Right renal cortex interstitium (tissue), 3 donors: ENCODE measurements at places on chromosomes 12 and 14. TPM values are rescaled to one million over a fixed set of nuclear protein-coding genes. Genes with fewer than 3 reads are reported as not detected.

KRT81 gene
- polyA plus RNA-seq: not detected

GRCh38 chr14:90804292-90805083 lies 11.7 kb downstream of the TTC7B start:
- DNase-seq: no peak

CYP46A1 gene
- 1.6 TPM for polyA plus RNA-seq

DNA sequence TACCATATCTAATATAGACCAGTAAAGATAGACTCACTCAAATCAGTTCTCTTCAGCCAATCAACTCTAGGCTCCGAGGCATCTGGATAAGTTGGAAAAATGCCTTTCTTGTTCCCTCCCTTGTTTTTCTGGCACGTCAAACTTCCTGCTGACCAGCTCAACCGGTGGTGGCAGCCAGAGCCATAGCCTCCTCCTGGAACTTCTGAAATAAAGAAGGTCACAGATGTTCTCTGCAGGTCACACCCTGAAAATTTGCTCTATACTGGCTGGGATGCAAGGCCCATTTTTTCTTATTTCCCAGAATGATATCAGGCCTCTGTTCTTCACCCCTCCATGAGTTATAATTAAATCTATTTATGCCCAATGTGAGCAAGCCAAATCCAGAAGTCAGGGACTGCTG lies 81.9 kb downstream of the BMP4 start:
- DNase-seq: no peak

DNA sequence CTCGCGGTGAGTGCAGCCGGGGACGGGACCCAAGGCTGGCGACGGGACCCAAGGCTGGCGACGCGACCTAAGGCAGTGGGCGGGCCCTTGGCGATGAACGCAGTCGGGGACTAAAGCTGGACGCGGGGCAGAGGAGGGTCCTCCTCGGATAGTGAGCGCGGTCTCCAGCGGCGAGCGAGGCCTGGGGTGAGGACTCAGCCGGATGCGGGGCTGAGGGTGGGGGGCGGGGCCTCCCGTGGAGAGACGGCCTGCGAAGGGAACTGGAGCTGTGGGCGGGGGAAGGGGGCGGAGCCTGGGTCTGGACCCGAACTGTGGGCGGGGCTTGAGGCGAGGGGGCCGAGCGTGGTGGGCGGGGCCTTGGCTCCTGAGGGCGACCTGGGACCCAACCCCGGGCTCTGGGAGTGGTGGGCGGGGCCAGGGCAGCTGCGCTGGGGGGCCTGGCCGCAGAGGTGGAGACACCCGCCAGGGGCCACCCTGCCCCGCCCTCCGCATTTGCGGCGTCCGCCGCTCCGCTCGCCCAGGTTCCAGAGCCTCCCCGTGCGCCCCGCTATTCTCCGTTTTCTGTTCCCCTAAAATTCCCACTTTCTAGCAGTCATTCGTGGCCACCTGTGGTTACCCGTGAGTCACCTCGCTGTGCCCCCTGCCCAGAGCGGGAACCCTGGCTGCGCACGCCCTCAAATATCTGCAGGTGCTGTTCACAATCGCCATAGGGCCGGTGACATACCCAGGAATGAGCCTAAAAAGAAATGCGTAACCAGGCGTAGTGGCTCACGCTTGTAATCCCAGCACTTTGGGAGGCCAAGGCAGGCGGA lies 508 bp upstream of the BRF1 start:
- peak; percentile 88 for DNase-seq

DNA sequence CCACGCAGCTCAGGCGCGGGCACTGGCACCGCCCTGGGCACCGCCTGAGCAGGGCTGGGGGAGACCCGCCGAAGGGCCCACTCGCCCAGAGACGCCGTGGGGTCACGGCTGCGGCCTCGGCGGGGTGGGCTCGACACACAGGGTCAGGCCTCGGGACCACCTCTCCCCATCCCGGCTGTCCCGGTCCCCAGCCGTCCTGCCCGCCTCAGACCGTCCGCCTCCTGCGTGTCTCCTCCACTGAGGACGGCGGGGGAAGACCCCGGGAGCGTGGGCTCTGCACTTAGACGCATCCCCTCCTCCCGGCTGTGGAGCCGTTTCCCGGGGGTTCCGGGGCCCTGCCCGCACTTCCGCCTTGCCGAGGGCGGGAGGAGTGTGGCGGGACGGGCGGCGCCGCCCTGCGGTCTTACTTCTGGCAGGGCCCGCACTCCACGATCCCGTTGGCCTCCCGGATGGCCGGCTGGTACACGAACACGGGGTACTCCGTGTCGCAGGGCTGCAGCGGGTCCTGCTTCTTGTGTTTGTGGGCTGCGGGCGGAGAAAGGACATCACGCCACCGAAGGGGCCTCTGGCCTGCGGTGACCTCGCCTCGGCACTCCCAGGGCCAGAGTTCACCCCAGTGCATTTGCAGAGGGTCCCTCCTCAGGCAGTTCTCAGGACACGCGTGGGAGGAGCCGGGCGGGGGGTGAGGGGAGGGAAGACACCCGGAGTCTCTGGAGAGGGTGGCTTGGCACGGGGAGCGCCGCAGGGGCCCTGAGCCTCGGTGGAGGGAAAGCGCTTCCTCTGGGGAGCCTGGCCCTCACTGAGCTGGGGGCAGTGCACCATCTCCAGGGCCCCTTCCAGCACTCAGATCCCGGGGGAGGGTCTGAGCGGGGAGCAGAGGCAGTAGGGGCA lies 23.1 kb upstream of the LRTM2 start:
- no peak for DNase-seq

GRCh38 chr12:5809586-5809985 lies 135.5 kb downstream of the ANO2 start:
- no peak for DNase-seq
